ENCODE measurements at places on chromosomes 6 and 20.

DNA sequence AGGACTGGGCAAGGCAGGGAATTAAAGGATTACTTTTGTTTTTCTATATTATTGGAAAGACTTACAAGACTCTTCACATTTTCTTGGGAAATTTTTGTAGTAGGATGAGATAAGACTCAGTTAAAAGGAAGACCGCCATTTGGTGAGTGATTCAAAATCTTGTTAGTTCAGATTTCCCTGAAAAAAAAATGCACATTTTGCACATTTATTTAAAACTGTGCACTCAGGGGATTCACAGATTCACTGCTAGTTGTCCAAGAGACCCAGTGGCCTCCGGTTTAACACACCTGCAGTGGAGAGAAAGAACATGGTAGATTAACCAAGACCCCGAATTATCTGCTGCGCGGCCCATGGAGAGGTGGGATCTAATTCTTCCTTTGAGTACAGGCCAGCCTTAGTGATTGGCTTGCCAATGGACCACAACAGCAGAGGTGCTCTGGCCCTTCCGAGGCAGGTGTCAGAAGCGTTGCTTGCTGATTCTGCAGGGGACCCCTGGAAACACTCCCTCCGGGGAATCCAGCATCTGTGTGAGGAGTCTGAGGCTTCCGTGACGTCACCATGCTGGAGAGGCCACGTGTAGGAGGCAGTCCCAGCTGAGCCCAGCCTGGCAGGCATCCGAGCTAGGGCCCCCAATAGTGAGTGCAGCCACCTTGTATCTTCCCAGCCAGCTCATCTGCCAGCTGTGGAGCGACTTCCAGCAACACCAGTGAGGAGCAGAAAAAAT is 68.9 kb downstream of the ZNF217 start:
- DNase-seq, result no peak

DNA sequence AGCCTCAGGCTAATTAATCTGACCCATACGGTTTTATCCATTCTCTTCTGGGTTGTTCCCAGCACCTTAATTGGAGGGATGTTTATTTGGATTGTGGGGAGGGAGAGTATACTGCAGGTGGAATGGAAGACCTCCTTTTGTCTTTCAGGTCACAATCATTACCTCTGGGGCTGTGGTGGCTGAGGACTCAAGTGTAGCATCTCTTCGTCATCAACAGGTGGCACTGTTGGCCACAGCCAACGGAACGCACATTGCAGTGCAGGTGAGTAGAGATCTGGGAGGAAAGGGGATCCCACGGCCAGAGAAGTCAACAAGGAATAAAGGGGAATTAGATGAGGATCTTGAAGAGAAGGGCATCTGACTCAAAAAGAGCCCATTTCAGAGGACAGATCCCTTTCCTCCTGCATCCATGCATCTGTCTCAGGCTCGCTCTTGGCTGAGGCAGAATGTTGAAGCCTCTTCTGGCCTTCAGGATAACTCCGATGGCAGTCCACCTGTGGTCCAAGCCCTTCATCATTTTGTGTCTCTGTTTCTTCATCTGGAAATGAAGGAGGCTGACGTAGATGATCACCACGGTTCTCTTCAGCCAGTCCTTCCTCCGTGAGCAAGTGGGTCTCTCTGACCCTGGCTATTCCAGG is 3.2 kb upstream of the DEF6 start:
- DNase-seq, result no peak

DNA sequence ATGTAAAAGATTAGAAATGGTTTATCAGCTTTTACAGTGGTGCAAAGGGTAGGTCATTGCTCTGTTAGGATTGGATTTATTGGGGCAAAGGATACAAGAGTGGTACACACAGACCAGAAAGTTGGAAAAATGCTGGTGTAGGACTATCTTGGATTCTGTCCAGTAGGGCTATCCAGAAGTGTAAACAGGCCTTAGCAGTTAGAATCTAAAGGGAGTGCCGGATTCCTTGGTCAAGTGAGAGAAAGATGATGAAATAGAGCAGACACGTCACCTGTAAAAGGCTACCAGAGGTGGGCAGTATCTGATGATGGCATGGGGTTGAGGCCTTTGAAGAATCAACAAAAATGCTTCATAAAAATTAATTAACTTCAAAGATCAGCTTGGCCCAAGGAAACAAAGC is 975.9 kb downstream of the KIF16B start:
- no peak for DNase-seq

DNA sequence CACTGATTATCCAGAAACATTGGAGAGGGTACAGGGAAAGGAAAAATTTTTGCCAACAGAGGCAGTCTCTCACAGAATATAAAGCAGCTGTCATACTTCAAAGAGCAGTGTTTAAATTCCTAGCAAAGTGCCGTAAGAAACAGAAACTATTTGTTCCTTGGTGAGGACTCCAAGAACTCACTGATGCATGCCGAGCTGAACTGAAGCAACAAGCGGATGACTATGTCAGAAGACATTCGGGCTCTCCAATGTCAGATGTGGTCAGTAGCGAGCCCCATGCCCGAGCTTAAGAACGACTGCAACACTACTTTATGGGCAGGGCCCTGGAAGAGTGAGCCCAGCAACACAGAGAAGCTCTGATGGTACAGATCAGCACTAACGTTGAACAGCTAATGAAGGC is 54.7 kb downstream of the OR2B6 start:
- no peak for DNase-seq

DNA sequence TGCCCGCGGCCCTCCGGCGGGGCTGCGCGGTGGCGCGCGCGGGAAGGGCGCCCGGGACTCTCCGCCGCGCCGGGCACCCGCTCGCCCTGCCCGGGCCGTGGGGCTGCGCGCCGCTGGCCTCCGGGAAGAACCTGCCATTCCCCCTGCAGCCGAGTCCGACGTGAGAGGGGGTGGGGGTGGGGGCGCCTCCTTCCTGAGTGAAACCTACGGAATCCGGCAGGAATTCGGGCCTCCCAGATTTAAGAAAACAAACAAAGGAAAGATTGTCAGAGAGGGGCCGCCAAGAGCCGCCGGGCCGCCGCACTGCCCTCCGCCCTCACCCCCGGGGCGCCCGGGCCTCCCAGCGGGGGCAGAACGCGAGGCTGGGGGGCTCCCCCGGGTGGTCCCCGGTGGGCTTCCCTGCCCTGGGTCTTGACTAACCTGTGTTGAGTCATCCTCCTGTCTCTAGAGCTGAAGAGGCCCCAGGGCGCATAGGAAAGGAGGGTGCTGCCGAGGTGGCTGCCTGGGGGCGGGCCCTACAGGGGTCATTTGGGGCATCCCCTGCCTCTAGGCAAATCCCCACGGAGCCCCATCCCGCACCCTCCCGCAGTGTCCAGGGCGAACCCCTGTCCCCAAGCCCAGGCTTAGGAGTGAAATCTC is 42.2 kb upstream of the FOXP4 start:
- no peak for DNase-seq

- DNase-seq, result no peak
Observed at GRCh38 chr6:157305670-157306653, 17.4 kb downstream of the TMEM242 start.

GRCh38 chr6:33279971-33280511 is 3.1 kb downstream of the B3GALT4 start:
- no peak for DNase-seq

- DNase-seq, result no peak
Observed at GRCh38 chr20:44354979-44355497, 461 bp upstream of the HNF4A start.

- no peak for DNase-seq
Observed at GRCh38 chr6:69019832-69020231, 384.8 kb downstream of the ADGRB3 start.

DNA sequence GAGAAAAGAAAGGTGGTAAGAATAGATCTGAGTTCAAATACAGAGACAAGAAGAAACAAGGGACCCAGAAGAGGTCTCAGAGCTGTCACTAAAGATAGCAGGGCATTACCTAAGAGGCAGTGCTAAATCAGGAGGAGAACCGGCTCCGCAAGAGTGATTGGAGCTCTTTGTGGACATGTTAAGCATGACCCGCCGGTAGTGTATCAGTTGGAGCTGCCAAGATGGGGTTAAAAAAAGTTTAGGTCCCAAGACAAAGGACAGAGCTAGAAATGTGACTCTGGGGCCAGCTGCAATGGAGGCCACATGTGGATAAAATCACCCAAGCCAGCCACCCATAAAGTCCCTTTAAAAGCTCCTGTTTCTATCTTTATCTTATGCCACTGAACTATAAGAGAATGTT is 93.4 kb downstream of the MBOAT1 start:
- no peak for DNase-seq

DNA sequence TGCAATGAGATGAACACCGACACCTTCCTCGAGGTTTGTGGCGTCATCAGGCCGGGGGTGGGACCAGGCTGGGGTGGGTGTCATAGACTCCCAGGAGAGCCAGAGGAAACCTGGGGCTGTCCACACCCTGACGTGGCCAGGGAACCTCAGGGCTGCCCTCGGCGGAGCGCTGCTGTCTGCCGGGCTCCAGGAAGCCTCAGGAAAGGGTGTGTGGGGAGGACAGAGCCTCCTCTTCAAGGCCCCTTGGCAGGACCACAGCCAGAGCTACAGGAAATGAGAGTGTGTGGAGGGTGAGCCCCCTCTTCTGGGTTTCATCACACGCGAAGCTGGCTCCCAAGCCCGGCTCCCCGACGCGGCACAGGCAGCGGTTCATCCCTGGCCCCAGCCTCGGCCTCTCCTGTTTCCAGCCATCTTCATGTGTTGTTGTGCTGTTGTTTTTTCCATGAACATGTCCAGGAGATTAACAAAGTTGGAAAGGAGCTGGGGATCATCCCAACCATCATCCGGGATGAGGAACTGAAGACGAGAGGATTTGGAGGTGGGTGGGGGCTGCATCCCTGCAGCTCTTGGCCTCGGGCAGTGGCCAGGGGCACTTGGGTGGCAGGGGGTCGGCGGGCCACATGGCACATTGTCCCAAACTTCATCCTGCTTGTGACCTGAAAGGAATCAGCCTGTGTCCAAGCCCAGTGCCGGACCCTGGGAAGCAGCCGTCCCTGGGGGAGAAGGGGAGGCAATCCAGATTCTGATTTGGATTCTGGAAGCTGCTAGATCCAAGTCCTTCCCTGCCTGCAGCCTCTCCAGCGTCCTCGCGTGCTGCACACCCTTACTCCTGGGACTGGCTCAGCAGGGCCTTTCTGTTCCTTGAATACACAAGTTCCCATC is 6.4 kb downstream of the NPEPL1 start:
- no peak for DNase-seq

GRCh38 chr6:108168501-108169463 is 3.0 kb downstream of the NR2E1 start:
- DNase-seq, result no peak

DNA sequence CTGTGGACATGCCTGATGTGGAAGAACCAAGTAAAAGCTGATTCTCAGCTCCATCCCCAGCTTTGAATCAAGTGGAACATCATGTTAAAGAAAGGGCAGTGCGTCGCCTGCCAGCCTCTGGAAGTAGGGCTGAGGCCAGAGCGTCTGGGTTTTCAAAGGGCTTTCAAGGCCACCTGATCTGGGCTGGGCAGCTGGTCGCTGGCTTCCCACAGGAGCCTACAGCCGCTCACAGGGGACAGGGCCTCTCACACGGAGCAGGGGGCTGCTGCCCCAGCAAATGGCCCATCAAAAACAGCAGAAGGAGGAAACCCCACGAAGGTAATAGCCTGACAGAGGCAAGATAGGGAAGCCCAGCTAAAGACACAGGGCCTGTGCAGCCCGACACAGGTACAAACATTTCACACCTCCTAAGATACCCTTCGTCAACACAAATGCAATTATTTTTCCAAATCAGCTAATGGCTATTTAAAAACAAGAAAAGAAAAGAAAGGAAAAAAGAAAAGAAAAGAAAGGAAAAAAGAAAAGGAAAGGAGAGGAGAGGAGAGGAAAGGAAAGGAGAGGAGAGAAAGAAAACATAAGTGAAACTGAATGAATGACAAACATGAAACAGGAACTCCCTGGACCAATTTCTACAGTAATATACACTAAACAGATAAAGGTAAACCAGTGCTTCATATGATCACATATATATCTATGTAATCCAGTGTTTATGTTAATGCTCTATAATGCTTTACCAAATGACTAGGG is 24.8 kb downstream of the RRBP1 start:
- no peak for DNase-seq

DNA sequence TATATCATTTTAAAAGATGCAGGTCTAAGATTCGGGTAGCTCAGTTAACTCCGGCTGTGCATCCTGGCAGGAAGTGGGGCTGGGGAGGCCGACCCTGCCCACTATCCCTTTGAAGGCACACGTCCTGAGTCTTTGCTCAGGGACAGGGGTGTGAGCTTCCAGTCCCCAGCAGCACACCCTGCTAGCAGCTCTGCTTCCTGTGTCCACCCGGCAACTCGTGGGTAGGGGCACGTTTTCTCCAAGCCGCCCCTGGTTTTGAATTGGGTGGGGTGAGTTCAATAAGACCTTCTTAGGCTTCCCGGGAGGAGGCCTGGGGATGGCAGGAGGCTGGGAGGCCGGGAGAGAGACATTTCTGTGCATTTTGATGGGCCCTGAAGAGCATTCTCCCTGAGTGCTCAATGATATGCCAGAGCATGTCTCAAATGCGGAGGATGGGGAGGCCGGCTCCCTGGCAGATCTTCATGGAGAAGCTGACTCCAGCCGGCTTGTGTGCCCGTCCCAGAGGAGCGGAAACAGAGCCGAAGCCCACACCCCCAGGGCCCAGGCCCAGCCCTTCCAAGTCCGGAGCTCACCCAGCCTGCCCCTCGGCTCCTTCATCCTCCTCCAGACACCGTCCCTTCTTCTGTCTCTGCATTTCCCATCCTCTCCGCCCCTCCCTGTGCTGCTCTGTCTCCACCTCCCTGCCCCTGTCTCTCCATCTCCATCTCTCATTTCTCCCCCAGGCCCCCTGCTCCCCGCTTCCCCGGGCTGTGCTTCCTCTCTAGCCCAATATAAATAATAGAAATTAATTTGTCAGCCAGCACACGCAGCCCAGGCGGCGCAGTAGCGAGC is 36.3 kb upstream of the ZFAND3 start:
- DNase-seq, result no peak

GRCh38 chr6:139240161-139241010 is 51.4 kb downstream of the TXLNB start:
- DNase-seq, result no peak
